Iris pigment epithelial cell (primary cell): ENCODE measurements at places on chromosomes 1 and 21.

GRCh38 chr1:77039739-77040138 lies 172.5 kb downstream of the ST6GALNAC5 start:
- DNase-seq, result peak; percentile 100

DNA sequence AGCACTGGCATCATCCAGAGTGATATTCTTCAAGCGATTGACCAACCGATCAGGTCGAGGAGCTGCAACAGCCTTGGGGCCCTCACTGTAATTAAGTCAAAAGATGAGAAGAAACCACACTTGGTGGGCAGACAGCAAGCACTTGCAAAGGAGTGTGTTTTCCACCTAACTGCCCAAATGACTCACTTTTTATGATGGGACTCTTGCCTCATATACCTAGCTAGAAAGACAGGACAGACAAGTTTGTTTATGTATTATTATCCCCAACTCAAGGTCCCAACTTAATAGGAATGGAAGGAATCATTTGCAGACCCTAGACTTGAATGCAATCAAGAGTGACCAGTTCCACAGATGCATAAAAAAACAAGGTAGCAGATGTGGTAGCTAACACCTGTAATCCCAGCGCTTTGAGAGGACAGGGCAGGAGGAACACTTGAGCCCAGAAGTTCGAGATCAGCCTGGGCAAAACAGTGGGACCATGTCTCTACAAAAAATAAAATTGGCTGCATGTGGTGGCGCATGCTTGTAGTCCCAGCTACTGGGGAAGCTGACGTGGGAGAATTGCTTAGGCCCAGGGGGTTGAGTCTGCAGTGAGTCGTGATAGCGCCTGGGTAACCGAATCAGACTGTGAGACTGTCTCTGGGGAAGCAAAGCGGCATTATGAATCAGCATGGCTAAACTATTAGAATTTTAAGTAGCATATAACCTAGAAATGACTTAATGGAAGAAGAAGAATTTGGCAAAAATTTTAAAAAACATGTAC lies 2.3 kb upstream of the NRAS start:
- peak; percentile 62 for DNase-seq

DNA sequence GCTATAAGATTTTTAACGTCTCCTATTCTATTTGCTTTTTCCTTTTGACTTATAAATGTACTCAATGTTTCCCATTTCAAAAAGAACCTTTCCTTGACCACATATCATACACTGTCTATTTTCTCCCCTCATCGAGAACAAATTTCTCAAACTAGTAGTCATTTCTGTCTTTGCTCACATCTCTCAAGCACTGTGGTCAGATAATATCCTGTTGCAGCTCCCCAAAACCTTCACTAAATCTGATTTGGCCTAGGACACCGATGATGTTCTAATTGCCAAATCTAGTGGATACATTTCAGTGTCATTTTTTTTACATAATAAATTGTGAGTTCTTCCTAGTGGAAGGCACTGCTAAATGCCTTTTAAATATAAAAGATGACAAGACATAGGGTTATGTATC lies 19.4 kb downstream of the CXADR start:
- DNase-seq, result no peak

DNA sequence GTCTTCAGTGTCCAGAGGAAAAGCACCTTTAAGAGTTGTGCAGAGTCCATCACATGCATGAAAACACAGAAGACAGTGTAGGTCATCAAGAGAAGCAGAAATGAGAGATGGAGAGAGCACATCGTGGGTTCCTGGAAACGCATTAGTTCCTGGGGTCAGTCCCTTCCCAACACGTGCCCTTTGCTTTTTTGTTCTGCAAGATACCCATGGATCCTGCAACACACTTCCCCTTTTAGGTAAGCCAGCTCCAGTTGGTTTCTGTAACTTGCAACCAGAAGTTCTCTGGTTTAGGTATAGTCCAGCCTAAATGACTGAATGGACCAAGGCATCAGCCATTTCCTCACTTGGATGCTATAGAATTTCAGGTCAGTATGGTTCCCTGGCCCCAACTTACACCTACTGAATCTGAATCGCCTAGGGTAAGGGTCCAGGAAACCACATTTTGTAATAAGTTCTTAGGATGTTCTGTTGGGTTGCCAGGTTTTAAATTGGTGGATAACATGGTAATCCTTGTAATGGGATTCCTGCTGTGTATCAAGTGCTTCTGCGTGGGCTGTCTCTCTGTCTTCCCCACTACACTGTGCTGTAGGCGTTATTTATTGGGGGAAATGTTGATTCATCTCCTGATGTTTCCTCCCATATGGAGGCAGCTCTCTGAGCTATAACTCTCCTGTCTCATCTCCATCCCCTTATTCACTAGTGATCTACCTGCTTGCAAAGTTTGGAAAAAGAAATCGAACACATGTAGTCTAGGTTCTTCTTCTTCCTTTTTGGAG lies 230.6 kb downstream of the TNR start:
- no peak for DNase-seq
